ENCODE measurements at places on chromosomes 7 and 10. TPM values are rescaled to one million over a fixed set of nuclear protein-coding genes. Genes with fewer than 3 reads are reported as not detected.

- no peaks in the 10 kb centered on the region for H3K4me1 ChIP-seq
- no peak for DNase-seq
- no peak overlapping the region for H3K4me3 ChIP-seq
- no peak overlapping the region for H3K27ac ChIP-seq
- no peaks in the 10 kb centered on the region for H3K36me3 ChIP-seq
- no peaks in the 10 kb centered on the region for H3K27me3 ChIP-seq
Measured at GRCh38 chr7:53431901-53432300, 396.5 kb downstream of the POM121L12 start.

- no peak overlapping the region for H3K27ac ChIP-seq
- H3K4me3 ChIP-seq = no peak overlapping the region
- H3K27me3 ChIP-seq = no peaks in the 10 kb centered on the region
- DNase-seq = no peak
- peaks cover 27% of the 10 kb centered on the region for H3K36me3 ChIP-seq
Measured at GRCh38 chr7:121547544-121548092, 151.5 kb upstream of the FAM3C start.

ACTL6B gene
- not detected for total RNA-seq

TFPI2 gene
- not detected for total RNA-seq

GRCh38 chr7:156635529-156636385 lies 4.8 kb upstream of the RNF32 start:
- peaks cover 10% of the 10 kb centered on the region for H3K4me1 ChIP-seq
- no peak for DNase-seq

DNA sequence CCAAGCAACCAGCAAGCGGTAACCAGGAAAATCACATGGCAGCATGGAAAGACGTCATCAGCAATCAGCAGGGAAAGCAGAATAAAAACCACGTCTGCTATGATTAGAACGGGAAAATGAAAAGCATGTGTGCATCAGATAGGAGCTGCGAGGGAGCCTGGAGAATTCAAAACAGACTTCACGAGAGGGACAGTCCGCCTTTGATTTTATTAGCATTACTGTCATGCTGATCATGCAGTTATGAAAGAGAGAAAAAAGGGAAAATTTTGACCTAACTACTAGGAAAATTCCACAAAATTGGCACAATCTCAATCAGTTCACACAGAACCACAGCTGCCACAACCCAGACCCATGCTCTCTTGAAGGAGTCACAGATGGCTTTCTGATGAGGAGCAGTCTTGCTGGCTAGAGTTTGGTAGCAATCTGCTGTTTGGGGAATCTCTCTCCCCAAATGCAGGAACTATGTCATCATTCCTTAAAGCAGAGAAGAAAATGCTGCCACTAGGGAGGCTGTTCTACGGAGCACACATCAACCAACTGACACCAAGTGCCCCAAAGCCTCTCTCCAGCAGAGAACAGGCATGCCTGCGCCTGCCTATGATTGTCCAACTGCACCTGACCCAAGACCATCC lies 295.9 kb downstream of the TNS3 start:
- peaks cover 5% of the 10 kb centered on the region for H3K4me1 ChIP-seq
- H3K27me3 ChIP-seq = peaks cover 3% of the 10 kb centered on the region
- no peaks in the 10 kb centered on the region for H3K36me3 ChIP-seq
- H3K27ac ChIP-seq = no peak overlapping the region

DNA sequence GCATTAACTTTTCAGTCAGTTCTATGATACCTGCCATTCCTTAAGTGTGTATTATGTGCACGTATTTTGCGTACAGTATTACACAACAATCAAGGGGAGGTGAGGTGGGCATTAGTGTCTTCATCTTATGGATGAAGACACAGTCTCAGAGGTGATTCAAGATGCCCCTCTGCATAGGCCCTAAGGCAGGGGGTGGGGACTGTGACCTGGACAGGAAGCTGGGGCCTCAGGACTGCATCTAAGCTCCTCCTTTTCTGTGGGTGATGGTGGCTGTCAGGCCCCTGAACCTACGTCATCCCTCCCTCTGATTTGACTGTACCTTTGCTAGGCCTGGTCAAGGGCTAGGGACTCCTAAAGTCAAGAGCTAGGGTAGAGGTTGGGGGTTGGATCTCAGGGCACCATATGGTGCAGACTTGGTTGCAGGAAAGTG lies 38.9 kb downstream of the HK1 start:
- H3K27me3 ChIP-seq = no peaks in the 10 kb centered on the region
- peaks cover 44% of the 10 kb centered on the region for H3K4me1 ChIP-seq
- peak; percentile 81 for DNase-seq

DNA sequence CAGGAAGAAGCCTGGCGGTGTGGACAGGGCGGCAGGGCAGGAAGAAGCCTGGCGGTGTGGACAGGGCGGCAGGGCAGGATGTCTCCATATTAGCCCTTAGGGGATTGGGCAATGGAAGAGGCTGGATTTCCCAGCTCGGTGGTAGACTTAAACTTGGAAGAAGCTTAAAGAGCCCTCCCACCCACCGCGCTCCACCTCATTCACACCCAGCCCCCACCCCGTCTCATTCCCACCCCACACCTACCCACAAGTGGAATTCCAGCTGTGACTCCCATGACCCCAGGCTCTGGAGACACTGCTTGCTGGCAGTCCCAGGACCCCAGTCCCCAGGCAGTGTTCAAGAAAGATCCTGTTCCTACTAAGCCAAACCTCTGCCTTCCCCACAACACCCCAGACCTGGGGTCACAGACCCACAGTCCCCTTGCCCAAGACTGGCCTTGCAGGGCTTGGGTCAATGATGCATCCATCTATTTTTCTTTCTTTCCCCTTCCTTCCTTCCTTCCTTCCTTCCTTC lies 34.0 kb downstream of the SPDYE6 start:
- H3K27ac ChIP-seq = no peak overlapping the region
- peaks cover 9% of the 10 kb centered on the region for H3K27me3 ChIP-seq
- DNase-seq = no peak
- no peak overlapping the region for H3K4me3 ChIP-seq

DNA sequence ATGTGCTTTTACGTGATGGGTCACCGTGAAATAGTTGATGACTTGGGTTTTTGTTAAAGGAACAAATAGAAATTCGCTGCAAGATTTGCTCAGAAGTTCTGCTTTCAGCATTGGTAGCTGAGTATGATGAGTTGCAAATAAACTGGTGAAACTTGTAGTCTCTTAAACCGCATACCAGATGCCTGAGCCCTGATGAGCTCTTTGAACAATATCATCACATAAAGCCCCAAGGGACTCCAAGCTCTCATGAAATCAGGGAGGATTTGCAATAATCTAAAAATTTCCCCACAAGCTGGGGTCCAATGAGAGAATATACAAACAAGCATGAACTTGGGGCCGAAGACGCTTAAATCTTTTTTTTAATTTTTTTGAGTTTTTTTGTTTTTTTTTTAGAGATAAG lies 312.4 kb downstream of the CALN1 start:
- H3K4me1 ChIP-seq = no peaks in the 10 kb centered on the region
- DNase-seq = no peak
- H3K27me3 ChIP-seq = no peaks in the 10 kb centered on the region
- H3K4me3 ChIP-seq = no peak overlapping the region
- H3K27ac ChIP-seq = no peak overlapping the region

GRCh38 chr7:151406886-151407583 lies 2.8 kb downstream of the WDR86 start:
- DNase-seq = no peak
- peaks cover 16% of the 10 kb centered on the region for H3K4me1 ChIP-seq
- H3K27ac ChIP-seq = no peak overlapping the region
- no peak overlapping the region for H3K4me3 ChIP-seq

- no peak overlapping the region for H3K27ac ChIP-seq
- peaks cover 13% of the 10 kb centered on the region for H3K4me1 ChIP-seq
- H3K4me3 ChIP-seq = no peak overlapping the region
- no peak for DNase-seq
- peaks cover 4% of the 10 kb centered on the region for H3K27me3 ChIP-seq
- peaks cover 4% of the 10 kb centered on the region for H3K36me3 ChIP-seq
Measured at GRCh38 chr10:123284022-123284421, 129.8 kb downstream of the BUB3 start.

DNA sequence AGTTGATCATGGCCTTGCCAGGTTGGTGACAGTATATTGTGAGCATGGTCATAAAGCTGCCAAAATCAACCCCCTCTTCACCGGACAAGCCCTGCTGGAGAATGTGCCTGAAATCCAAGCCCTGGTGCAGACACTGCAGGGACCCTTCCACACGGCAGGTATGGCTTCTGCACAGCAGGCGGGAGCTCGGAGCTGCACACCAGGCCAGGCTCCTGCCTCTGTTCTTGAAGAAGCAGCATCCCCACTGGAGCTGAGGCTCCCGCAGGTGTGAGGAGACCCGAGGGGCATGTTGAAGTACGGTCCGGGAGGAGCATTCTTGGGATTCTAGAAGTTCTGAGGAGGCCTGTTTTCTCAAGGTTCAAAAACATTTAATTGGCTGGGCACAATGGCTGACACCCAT lies 12.7 kb downstream of the DHTKD1 start:
- no peaks in the 10 kb centered on the region for H3K27me3 ChIP-seq
- no peaks in the 10 kb centered on the region for H3K4me1 ChIP-seq
- no peak overlapping the region for H3K4me3 ChIP-seq
- no peak for DNase-seq
- H3K27ac ChIP-seq = no peak overlapping the region
- H3K36me3 ChIP-seq = peaks cover 10% of the 10 kb centered on the region

CALY gene
- total RNA-seq = not detected

GBX1 gene
- not detected for total RNA-seq

- H3K36me3 ChIP-seq = no peaks in the 10 kb centered on the region
- peaks cover 5% of the 10 kb centered on the region for H3K27me3 ChIP-seq
- H3K27ac ChIP-seq = no peak overlapping the region
- no peak overlapping the region for H3K4me3 ChIP-seq
- no peaks in the 10 kb centered on the region for H3K4me1 ChIP-seq
Measured at GRCh38 chr7:138697535-138698182, 3.5 kb downstream of the SVOPL start.

AUTS2 gene
- total RNA-seq = 9.5 TPM

TMEM213 gene
- total RNA-seq = not detected

- H3K4me3 ChIP-seq = no peak overlapping the region
- H3K27me3 ChIP-seq = peaks cover 16% of the 10 kb centered on the region
- H3K27ac ChIP-seq = no peak overlapping the region
- no peaks in the 10 kb centered on the region for H3K4me1 ChIP-seq
- no peak for DNase-seq
Measured at GRCh38 chr7:123581162-123581459, 20.5 kb upstream of the ASB15 start.

DNA sequence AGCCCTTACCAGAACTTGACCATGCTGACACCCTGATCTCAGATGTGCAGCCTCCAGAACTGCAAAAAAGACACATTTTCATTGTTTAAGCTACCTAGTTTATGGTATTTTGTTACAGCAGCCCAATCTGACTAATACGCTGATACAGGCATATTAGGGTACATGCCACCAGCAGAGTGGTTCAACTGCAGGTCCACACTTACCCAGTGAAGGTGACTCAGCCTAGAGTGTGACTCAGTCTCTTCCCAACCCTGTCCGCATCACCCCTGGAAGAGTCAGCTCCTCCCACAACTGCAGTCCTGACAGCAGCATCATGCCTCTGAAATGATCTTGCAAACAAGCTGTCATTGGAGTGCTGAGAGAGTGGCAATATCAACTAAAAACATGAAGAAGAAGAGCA lies 30.8 kb upstream of the GOT1 start:
- H3K4me3 ChIP-seq = no peak overlapping the region
- peaks cover 29% of the 10 kb centered on the region for H3K27me3 ChIP-seq
- no peak for DNase-seq
- no peaks in the 10 kb centered on the region for H3K36me3 ChIP-seq
- H3K27ac ChIP-seq = no peak overlapping the region

- no peak overlapping the region for H3K27ac ChIP-seq
- H3K4me1 ChIP-seq = peaks cover 3% of the 10 kb centered on the region
- no peaks in the 10 kb centered on the region for H3K27me3 ChIP-seq
Measured at GRCh38 chr7:84191261-84191660, 3.3 kb downstream of the SEMA3A start.

ASB4 gene
- total RNA-seq = not detected

DNA sequence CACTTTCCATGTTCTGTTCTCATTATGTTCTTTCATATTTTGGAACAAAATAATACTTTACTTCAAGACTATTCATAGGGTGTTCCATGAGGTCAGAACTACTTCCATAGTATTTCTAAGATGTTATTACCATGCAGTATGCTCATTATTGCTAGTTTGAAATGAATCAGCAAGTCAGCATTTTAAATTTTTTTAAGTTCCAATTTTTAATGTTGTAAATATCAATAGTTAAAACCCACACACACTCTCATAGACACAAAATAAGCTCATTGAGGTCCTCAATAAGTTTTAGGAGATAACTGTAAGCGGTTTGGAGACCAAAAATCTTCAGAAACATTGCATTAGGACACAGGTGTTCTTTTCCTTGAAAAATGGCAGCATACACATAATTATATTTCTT lies 550.7 kb downstream of the AUTS2 start:
- no peak overlapping the region for H3K27ac ChIP-seq
- H3K36me3 ChIP-seq = no peaks in the 10 kb centered on the region
- DNase-seq = no peak
- H3K4me3 ChIP-seq = no peak overlapping the region
- peaks cover 3% of the 10 kb centered on the region for H3K27me3 ChIP-seq
- H3K4me1 ChIP-seq = no peaks in the 10 kb centered on the region

DNA sequence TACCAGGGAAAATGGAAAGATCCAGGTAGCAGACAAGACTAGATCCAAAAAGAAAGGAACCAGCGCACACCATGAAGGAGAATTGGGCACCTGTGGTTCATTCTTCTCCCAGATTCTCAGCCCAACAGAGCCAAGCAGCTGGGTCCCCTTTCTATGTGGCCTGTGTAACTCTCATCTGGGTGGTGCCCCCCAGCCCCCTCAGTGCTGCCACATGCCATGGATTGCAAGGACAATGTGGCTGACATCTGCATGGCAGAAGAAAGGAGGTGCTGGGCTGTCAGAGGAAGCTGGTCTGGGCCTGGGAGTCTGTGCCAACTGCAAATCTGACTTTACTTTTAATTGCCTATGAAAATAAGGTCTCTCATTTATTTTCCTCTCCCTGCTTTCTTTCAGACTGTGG lies 21.4 kb downstream of the PRSS2 start:
- H3K27me3 ChIP-seq = no peaks in the 10 kb centered on the region
- H3K4me1 ChIP-seq = peaks cover 48% of the 10 kb centered on the region

DNA sequence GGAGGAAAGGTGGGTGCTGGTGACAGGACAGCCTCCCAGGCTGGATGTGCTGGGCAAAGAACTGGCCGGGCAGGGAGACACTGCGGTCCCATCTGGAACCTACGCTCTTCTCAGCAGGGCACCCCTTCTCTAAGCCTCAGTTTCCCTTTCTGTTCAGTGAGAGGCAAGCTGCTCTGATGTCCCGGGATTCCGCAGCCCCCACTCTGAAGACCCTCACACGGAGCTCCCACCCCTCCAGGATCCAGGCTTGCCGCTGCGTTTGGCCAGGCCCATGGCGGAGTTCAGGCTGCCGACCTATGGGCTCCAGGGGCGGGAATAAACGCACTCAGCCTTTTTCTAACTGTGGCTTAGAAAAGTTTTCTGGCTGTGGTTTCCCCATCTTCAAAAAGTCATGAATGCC lies 10.2 kb upstream of the INTS1 start:
- no peaks in the 10 kb centered on the region for H3K27me3 ChIP-seq
- no peak overlapping the region for H3K4me3 ChIP-seq
- no peak overlapping the region for H3K27ac ChIP-seq
- no peak for DNase-seq

NYAP1 gene
- total RNA-seq = 0.12 TPM

- H3K27ac ChIP-seq = no peak overlapping the region
- peaks cover 42% of the 10 kb centered on the region for H3K27me3 ChIP-seq
- no peak for DNase-seq
- no peaks in the 10 kb centered on the region for H3K4me1 ChIP-seq
Measured at GRCh38 chr10:117249493-117250093, 8.7 kb downstream of the SLC18A2 start.

GRCh38 chr10:87861566-87861952 lies 1.8 kb downstream of the KLLN start:
- H3K4me3 ChIP-seq = peak overlapping the region; percentile 92
- peak overlapping the region; percentile 93 for H3K27ac ChIP-seq
- peaks cover 20% of the 10 kb centered on the region for H3K4me1 ChIP-seq
- peaks cover 18% of the 10 kb centered on the region for H3K36me3 ChIP-seq
